ENCODE measurements at places on chromosomes 16 and 17.

DNA sequence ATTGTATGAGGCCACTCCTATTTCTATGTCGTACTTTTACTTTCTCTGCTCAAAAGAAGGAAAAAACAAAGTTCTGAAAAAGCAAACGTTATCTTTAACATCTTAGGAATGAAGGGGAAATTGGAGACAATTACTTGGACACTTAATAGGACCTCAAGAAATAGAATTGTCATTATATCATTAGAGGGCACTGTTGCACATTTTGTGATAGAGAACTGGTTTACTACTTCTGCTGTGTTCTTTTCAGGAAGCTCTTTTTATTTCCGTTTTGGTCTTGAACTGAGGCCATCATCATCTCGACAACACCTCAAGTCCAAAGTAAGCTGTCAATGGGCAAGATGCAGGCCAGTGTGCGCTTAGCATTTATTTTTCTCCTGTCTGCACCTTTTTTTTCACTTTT lies 14.6 kb downstream of the COG4 start:
- DNase-seq, result no peak

DNA sequence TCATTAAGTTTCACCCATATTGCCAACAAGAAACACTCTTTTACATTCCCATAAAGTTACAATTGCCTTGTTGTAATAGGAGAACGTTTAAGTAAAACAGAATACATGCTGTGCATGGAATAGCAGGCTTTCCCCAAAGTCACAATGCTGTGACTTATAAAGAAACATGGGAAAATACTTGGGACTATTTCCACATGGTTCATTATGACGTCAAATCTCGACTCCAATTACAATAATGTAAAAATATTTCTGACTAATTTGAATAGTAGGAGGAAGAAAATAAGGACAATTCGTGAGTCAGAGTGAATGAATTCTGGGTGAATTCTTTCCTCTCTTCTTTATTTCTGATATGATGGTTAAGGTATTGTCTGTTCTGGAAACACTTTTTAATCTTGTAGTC lies 52.8 kb downstream of the CDH11 start:
- DNase-seq, result no peak

- DNase-seq, result no peak
These were observed 94.6 kb downstream of the UTP18 start for GRCh38 chr17:51354936-51355335.

- DNase-seq, result no peak
These were observed 1.3 kb upstream of the SOCS1 start for GRCh38 chr16:11257131-11257938.

GRCh38 chr16:16166949-16167348 lies 56.3 kb downstream of the ABCC6 start:
- no peak for DNase-seq

DNA sequence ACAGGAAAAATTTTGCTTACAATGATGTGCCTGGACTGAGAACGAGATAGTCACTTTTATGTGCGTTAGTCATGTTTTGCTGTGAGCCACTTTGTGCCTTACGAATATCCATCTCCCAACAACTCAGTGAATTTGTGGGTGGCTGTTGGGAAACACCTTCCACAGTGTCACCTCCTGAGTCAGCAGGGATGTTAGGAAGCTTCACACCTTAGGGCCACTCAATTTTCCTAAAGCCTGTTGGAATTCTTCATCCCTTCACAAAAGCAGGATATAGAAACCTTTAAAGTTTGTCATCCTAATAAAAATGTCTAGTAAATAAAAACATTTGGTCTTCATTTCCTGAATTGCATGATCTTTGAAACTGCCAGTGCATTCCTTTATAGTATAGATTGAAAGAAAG lies 4.3 kb upstream of the KRTAP3-1 start:
- DNase-seq, result no peak

DNA sequence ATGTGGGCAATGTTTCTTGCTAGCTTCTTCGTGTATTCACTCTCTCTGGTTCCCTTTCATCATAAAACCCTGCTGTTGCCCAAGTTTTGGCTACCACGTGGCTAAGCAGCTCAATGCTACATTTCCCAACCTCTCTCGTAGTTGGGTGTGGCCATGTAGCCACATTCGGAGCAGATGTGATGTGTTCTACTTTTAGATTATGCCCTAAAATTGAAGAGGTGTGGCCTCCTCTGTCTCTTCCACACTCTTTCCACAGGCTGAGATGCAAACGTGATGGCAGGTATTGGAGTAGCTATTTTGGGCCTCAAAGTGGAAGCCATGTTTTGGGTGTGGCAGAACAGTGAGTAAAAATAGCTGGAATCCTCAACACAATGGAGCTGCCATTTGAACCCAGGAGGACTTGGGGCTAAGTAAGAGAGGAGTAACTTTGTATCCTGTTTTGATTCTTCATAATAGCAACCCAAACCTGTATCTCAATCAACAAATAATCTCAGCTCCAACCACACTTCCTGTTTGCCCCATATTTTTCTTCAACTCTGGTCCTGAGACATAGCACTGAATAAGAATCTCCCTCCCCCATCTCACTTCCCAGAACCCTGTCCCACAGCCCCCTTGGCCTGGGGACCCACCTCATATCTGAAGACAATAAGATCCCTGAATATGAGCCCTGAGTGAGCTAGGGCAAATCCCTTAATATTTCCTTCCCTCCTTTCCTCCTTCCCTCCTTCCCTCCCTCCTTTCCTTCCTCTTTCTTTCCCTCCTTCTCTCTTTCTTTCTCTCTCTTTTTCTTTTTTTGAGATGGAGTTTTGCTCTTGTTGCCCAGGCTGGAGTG lies 4.0 kb downstream of the NUPR1 start:
- DNase-seq, result no peak

DNA sequence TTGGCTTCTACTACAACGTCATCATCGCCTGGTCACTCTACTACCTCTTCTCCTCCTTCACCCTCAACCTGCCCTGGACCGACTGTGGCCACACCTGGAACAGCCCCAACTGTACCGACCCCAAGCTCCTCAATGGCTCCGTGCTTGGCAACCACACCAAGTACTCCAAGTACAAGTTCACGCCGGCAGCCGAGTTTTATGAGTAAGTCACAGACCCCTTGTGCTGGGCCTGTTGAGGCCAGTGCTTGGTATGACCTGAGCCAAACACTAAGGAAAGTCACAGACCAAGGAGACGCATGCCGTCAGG lies 16.1 kb downstream of the SLC6A2 start:
- DNase-seq, result no peak

GRCh38 chr16:86880316-86881117 lies 302.2 kb downstream of the FOXL1 start:
- DNase-seq, result no peak

DNA sequence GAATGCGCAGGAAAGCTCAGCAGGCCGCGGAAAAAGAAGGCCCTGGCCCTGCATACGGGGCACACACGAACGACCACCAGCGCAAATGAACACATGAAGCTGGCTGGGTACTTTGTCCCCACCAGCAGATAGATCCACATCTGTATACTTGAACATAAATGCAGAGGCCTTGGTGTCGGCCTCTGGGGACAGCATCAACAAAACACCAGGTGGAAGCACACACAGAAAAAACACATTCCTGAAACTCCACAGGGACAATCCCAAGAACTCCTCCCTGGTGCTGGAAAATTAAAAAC lies 606 bp upstream of the ZBTB4 start:
- DNase-seq, result no peak

DNA sequence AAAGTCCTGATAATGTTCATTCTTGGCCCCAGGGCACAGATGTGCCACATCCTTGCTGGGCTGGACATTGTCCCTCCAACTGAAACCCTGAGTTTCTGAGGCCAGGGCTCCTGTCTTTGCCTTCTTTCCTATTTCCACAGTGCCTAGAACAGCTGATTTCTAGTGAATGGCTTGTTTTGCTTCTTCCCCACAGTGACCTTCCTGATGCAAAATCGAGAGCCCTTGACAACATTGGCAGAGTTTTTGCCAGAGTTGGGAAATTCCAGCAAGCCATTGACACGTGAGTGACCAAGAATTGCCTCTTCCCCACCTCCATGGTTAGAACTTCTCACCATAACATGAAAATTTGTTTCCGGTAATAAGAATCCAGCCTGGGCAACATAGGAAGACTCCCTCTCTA lies 14.5 kb downstream of the ODAD4 start:
- no peak for DNase-seq

DNA sequence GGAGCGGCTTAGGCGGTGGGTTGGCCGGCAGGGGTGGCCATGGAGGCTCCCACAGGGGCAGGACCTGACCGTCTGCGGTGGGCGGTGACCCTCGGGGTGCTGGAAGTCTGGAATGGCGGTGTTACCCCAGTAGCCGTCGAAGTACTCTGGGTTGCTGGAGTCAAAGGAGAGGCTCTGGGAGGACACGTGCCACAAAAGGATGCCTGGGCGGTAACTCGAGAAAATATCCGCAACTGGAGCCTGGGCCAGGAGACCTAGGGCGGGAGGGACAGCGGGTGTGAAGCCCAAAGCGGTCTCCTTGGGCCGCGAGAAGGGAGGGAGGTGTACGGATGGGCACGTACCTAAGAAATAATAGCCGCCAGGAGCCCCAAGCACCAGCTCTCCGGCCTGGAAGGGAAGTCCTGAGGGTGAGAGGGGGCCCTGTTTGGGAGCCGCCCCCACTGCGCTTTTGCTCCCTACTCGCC lies 4.6 kb downstream of the ITGA2B start:
- no peak for DNase-seq

- DNase-seq, result no peak
These were observed 9.5 kb downstream of the KCNJ16 start for GRCh38 chr17:70084476-70084875.

DNA sequence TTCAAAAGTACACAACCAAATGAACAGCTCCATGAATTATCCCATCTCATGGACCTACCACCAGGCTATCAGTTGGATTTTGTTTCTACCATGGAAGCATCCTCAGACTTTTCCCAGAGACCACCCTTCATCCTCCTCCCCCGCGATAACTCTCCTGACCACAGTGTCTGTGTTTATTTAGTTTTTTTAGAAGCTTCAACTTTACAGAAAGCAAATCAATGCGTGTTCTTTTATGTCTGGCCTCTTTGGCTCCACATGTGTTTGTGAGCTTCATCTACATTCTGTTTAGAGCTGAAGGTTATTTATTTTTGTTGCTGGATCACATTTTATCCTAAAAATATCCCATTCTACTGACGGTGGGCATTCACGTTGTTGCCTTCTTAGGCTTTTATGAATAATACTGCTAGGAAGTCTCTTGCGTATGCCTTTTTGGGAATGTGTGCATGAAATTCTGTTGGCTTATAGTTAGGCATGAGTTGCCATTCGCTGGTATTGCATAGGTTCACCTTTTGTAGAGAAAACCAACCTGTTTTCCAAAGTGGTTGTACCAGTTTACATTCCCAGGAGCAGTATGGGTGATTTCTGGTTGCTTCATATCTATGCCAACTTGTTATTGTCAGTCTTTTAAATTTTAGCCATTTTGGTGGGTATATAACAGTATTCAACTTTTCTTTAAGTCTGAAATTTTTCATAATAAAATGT lies 83.0 kb downstream of the CMIP start:
- no peak for DNase-seq

- no peak for DNase-seq
These were observed 121.4 kb downstream of the C16orf78 start for GRCh38 chr16:49494891-49495566.

DNA sequence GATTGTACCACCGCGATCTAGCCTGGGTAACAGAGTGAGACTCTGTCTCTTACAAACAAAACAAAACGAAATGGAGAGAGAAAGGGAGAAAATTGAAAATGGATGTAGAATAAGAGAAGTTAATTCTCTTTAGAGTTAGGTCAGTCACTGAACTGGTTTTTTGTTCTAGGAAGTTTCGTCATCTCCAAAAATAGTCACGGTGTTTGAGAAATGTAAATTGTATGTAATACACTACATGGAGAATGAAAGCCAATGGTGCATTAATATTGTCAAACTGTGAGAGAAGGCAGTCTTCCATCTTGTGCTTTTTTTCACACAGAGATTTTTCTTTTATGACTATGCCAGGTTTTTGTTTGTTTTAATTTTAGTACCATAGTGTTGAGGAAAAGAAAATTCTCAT lies 145.9 kb downstream of the BCAS3 start:
- no peak for DNase-seq

GRCh38 chr16:82980810-82981209 lies 354.0 kb downstream of the CDH13 start:
- no peak for DNase-seq

GRCh38 chr16:84741340-84741830 lies 41.6 kb downstream of the USP10 start:
- DNase-seq, result no peak

DNA sequence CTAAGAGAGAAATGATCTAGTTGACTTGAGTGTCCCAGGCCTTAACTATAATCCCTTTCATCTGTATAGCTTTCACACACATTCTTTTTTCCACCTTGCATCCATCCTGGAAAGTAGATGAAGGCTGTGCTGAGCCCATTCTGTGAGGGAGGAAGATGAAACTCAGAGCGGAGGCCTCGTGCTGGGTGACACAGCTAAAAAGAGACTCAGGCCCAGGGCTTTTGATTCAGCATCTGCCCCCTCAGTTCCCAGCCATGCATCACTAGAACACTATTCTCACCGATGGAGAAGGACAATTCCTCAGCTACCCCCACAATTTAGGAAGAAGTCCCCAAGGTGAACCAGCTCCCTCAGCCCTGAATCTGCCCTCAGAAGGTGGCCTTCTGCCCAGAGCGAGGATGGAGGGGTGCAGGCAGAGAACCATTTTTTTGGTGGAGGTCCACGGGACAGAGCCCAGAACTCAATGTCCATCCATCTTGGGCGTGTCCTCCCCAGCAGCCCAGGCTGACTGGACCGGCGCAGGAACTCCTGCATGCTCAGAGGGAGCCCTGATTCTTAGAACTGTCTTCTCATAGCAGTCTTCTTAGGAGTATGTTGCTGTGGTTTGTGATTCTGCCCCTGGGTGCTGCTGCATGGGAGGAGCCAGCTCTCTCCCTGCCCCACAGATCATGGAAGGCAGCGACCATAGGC lies 5.8 kb upstream of the MYCBPAP start:
- no peak for DNase-seq

GRCh38 chr16:54342966-54343365 lies 56.4 kb upstream of the IRX3 start:
- DNase-seq, result no peak

- DNase-seq, result no peak
These were observed 3.7 kb downstream of the MVD start for GRCh38 chr16:88659160-88659559.

GRCh38 chr17:12664894-12665262 lies 812 bp upstream of the MYOCD start:
- no peak for DNase-seq

DNA sequence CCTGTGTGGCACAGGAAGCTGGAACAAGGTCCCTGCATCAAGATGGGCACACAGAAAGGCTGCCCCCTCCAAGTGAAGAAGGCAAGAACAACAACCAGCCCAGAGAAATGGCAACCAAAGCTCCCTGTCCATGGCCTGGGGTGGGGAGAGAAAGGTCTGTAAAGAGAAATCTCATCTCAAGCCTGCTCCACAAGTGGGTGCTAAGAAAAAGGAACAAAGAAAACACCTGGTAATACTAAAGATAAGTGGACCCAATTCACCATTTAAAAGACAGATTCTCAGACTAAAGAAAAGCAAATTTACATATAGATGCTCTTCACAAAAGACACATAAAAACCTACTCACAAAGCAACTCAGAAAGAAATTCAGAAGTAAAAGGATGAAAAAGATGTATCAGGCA lies 107.4 kb downstream of the PARN start:
- DNase-seq, result no peak

Data from stimulated activated CD4-positive, alpha-beta T cell treated with anti-CD3 and anti-CD28 coated beads, Interleukin-1b, Interleukin-23, amount 100 ng/mL, for 4 hours (primary cell).